SHP77 treated with DMSO at 0.1 percent for 48 hours (cell line): ENCODE measurements at places on chromosomes 7 and 10.

DNA sequence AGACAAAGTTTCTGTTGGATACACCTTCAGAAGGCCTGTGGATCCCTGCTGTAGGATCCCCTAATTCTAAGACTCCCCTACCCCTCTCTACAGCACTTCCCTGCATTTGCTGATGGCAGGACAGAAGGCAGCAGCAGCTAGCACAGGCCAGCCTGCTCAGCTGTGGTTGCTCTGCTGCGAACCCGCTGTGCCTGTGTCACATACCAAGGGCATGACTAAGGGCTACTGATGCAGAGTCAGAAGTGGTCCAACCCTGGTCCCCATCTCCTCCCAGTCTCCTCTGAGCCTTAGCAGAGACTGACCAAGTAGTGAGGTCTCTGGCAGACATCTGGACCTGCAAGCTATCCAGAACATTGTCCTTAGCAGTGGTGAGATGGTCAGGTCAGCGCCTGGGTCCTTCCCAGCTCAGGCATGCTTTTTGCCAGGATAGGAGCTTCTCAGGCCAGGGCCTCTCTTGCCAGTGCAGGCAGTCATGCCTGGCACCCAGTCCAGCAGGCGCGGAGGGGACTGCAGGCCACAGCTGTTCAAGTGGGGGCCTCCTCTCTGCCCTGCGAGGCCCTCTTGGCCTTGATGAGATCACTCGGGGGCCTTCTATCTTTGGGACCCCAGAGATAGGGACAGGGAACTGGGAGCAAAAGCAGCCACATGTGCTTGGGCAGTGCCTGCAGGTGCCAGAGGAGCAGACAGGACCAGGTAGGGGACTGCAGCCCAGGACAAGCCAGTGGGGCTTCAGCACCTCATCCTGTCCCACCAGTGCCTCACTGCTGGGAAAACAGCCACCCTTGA is 146.4 kb downstream of the ZNF248 start:
- DNase-seq, result no peak

DNA sequence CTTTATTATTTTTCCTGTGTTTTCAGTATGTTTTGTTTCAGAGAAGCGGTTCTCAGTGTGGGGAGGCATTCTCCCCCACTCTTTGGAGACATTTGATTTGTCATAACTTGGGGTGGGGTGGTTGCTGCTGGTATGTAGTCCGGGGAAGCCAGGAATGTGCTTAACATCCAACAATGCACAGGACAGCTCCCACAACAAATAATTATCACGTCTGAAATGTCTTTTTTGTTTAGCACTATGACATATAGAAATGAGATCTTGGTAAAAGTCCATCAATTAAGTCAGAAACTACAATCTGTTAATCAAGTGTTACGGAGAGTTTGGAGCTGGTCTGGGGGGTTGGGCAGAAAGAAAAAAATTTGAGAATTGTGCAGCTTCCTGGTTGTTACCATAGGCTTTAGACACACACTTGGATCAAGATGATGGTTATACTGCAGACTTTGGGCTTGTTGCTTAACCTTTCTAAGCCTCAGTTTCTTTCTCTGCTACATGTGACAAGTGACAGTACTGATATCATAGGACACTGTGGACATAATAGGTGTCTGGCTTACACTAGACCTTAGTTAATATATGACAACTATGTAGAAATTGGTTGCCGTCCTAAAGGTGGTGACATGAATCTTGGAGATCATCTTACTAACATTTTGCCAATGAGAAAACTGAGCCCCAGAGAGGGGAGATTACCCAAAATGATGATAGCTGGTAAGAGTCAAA is 113.7 kb downstream of the LRMDA start:
- DNase-seq, result no peak

GRCh38 chr10:5631936-5632335 is 34.5 kb downstream of the ASB13 start:
- DNase-seq, result no peak

DNA sequence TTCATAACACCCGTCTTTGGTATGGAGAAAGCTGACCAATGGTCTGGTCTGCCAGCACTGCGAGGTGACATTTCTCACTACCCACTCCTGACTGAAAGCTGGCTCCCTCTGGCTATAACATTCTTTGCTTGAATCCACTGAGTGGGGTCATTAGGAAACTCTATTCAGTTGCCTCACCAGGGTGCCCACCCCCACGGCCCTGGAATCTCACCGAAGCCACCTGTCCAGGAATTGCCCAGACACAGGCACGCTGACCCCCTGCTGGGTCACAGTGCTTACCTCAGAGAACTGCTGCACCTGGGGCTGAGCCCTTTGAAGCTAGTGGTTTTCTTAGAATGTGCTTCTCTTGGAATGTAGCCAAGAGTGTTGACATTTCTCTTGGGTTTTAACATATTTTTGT is 28.6 kb downstream of the HECW1 start:
- DNase-seq, result no peak

DNA sequence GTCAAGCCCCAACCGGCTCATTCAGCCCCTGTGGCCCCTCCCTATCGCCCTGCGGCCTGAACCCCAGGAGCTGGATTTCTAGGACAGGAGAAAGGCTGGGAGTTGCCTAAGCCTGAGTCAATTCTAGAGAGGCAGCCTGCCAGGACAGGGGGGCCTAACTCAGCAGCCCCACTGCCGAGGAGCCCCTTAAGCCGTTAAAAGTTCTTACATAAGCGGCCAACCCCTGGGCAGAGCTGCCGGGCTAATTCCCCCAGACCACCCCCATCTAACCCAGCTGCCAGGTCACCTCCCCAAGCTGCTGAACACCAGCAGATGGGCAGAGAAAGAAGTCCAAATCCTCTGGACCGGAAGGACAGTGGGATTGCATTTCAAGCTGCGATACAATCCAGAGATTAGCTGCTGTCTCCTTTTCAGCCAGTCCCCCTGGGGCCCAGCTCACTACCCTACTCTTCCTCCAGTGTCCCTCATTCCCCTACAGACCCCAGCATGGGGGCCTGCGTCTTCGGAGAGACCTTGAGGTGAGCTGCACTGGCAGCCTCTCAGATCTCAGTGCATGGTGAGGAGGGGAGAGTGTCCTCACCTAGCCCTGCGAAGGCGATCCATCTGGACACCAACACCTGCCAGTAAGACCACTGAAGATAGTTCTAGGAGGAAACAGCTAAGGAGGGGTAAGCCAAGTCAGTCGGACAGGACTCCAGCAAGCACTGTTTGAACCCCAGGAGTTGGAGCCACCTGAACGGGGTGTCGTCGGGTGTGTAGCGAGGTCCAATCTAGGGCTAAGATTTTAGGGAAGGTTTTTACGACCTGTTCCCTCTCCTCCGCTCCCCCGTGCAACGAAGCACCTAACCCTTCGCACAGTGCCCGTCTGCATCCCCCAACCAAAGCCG is 830 bp downstream of the IMPDH1 start:
- DNase-seq, result no peak

DNA sequence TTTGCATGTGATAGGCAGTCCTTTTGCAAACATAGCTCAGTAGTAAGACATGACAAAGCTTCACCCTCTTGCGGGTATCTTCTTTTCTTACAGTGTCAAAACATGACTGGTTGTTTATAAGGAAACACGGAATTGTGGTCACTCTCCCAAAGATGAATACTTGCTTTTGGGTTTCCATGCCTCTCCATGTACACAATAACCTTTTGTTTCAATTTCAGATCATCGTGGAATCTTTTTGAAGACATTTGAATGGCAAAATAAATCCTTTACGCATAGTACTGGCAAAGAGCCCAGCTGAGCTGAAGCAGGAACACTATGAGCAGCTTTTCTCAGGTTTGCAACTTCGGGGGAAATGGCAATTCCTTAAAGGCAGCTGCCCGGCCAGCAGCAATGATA is 156.8 kb upstream of the FRMD4A start:
- no peak for DNase-seq
